ENCODE measurements at places on chromosomes 1 and 21. TPM values are rescaled to one million over a fixed set of nuclear protein-coding genes. Genes with fewer than 3 reads are reported as not detected.

DNA sequence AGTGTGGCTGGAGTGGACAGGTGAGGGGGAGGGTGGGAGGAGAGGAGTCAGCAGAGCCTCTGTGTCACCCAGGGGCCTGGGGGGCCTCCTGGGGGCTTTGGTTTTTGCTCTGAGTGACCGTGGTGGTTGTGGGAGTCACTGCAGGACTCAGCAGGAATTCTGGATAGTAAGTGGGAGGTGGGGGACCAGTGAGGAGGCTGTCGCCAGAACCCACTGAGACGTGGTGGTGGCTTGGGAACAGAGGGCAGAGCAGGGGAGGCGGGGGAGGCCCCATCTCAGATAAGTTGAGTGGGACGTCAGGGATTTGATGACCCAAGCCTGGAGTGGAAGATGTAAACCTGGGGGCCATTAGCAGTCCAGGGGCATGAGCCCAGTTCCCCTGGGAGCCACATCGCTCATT is 123.2 kb upstream of the WNT4 start:
- no peaks in the 10 kb centered on the region for H3K36me3 ChIP-seq
- H3K4me3 ChIP-seq: no peak overlapping the region
- no peaks in the 10 kb centered on the region for H3K27me3 ChIP-seq

GRCh38 chr1:179311149-179311700 is 17.6 kb downstream of the SOAT1 start:
- no peak overlapping the region for H3K27ac ChIP-seq
- no peaks in the 10 kb centered on the region for H3K27me3 ChIP-seq
- no peak overlapping the region for H3K4me3 ChIP-seq
- H3K4me1 ChIP-seq: no peaks in the 10 kb centered on the region

GRCh38 chr1:81801651-81802456 is 1.1 kb downstream of the ADGRL2 start:
- H3K4me3 ChIP-seq: peak overlapping the region; percentile 32
- H3K27me3 ChIP-seq: no peaks in the 10 kb centered on the region
- no peak overlapping the region for H3K27ac ChIP-seq
- no peaks in the 10 kb centered on the region for H3K36me3 ChIP-seq
- no peaks in the 10 kb centered on the region for H3K4me1 ChIP-seq

Gene FAM151A
- 21.4 TPM for total RNA-seq

GRCh38 chr1:16275591-16275990 is 38.6 kb upstream of the CPLANE2 start:
- no peaks in the 10 kb centered on the region for H3K4me1 ChIP-seq
- no peak overlapping the region for H3K4me3 ChIP-seq
- H3K27me3 ChIP-seq: no peaks in the 10 kb centered on the region

GRCh38 chr1:26203642-26204318 is 13.4 kb downstream of the CATSPER4 start:
- H3K27me3 ChIP-seq: no peaks in the 10 kb centered on the region
- no peaks in the 10 kb centered on the region for H3K4me1 ChIP-seq
- H3K4me3 ChIP-seq: no peak overlapping the region

DNA sequence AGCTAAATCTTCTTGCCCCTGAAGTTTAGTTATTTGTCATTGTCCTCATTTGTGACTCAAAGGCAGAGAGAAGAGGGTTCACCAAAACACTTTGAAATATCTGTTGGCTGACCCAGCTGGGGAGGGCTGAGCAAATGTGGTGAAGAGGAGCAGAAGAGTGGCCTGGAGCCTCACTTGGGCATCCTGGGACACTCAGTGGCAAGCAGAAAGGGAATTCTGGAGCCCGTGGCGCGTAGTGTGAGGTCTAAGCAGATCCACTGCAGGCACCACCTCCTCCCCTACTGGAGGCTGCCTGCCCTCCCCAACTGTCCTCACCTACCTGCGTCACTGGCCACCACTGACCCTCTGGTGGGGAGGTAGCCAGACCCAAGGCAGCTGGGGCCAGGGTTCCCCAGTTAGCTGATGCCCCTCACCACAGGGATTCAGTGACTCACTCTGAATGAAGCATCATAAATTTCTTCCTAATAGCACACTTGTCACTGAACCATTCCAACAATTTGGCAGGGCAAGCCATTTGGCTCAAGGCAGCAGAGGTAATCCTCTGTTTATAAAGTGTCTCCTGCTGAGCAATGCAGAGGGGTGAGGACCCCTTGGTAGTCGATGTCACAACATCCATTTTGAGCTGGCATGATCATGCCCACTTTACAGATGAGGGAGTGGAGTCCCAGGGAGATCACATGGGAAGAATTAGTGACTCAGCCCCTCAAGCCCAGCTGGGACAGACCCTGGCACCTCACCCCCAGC is 80.3 kb downstream of the NENF start:
- peaks cover 6% of the 10 kb centered on the region for H3K4me1 ChIP-seq
- H3K27ac ChIP-seq: no peak overlapping the region
- H3K4me3 ChIP-seq: no peak overlapping the region
- no peaks in the 10 kb centered on the region for H3K36me3 ChIP-seq
- no peak for DNase-seq
- no peaks in the 10 kb centered on the region for H3K27me3 ChIP-seq

DNA sequence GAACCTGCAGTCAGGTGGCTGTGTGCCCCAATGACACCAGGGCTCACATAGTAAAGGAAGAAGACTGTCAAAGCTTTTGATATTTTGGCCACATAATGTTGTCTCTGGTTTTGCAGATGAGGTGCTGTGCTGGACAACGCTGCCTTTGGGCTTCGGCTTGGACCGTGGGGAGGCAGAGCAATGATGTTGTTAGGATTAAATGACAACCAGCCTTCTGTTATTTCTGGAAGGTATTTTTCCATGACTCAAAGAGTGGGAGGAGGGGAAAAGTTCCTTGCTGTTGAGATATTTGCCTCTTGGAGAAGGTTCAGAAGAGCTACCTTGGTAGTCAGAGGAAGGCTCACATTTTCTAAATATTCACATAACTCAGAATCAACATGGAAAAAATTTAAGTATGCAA is 187.3 kb upstream of the GALNT2 start:
- no peak overlapping the region for H3K27ac ChIP-seq
- H3K4me1 ChIP-seq: no peaks in the 10 kb centered on the region
- DNase-seq: no peak

Gene CROCC
- 9.1 TPM for total RNA-seq

Gene PSMG1
- 86.2 TPM for total RNA-seq

Gene SLC16A4
- total RNA-seq: 7.6 TPM

DNA sequence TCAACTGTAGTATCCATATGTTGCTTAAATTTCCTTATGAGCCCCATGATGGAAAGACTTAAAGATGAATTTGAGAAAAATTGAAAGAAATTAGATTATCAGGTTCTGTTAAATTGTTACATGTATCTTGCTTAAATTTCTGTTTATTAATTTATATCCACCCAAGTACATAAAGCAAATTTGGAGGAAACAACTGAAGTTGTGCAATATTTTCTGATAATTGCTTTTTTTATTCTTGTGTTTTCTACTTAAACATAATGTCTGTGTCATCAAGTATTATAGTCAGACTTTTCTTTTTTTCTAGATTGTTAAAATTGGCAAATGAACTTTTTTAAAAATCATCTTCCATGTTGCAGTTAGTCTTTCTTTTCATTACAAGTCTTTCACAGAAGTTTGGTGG is 36.8 kb downstream of the RNF11 start:
- no peaks in the 10 kb centered on the region for H3K4me1 ChIP-seq
- H3K27me3 ChIP-seq: no peaks in the 10 kb centered on the region
- no peaks in the 10 kb centered on the region for H3K36me3 ChIP-seq
- DNase-seq: no peak
- no peak overlapping the region for H3K27ac ChIP-seq

DNA sequence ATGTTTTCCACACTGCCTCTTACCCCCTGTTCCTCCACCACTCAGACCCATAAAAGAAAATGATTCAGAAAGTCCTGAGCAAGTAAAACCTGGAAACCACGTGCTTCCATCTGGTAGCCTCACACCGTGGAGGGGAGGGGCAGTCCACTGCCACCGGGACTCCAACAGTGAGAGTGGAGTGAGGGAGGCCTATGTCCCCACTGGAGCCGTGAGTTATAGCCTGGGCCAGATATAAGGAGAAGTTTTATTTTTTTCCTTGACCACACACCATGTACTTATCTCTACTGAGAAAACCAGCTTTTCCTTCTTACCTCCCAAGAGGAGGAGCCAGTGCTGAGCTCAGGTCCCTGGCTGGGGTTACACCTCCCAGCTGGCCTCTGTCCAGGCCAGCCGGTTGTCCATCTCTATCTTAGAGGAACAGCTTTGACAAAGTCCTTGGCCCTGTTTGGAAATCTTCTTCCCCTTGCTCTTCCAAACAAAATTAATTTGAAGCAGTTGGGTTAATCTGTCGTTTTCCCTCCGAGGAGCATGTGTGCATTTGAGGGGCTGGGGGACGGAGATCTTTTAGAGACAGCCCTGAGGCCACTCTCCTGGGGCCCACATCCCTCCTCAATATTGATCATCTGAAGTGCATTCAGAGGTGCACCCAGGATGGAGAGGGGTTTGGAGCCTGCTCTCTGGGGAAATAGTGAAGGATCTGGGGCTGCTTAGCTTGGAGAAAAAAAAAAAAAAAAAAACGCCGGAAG is 49.1 kb upstream of the SERBP1 start:
- H3K27ac ChIP-seq: no peak overlapping the region
- no peak overlapping the region for H3K4me3 ChIP-seq
- no peaks in the 10 kb centered on the region for H3K36me3 ChIP-seq
- no peak for DNase-seq
- H3K27me3 ChIP-seq: no peaks in the 10 kb centered on the region

DNA sequence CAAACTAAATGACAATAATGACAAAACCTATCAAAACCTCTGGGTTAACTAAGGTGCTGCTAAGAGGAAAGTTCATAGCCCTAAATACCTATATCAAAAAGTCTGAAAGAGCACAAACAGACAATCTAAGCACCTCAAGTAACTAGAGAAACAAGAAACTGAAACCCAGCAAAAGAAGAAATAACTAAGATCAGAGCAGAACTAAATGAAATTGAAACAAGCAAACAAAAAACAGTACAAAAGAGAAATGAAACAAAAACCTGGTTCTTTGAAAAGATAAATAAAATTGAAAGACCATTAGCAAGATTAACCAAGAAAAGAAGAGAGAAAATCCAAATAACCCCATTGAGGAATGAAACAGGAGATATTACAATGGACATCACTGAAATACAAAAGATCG is 44.8 kb upstream of the KIAA0040 start:
- no peaks in the 10 kb centered on the region for H3K4me1 ChIP-seq
- H3K27me3 ChIP-seq: no peaks in the 10 kb centered on the region
- H3K27ac ChIP-seq: no peak overlapping the region
- no peak for DNase-seq
- H3K36me3 ChIP-seq: no peaks in the 10 kb centered on the region

Gene LRRC71
- not detected for total RNA-seq

Gene RHD
- not detected for total RNA-seq

GRCh38 chr21:21973806-21974205 is 975.6 kb downstream of the NCAM2 start:
- H3K27me3 ChIP-seq: no peaks in the 10 kb centered on the region
- no peak for DNase-seq
- no peaks in the 10 kb centered on the region for H3K36me3 ChIP-seq
- no peaks in the 10 kb centered on the region for H3K4me1 ChIP-seq

Gene SMCP
- total RNA-seq: not detected

- peaks cover 59% of the 10 kb centered on the region for H3K4me1 ChIP-seq
- H3K27ac ChIP-seq: peak overlapping the region; percentile 97
- no peaks in the 10 kb centered on the region for H3K27me3 ChIP-seq
- no peak overlapping the region for H3K4me3 ChIP-seq
- DNase-seq: peak; percentile 67
- no peaks in the 10 kb centered on the region for H3K36me3 ChIP-seq
Observed at GRCh38 chr1:201501812-201502510, 5.0 kb downstream of the CSRP1 start.

GRCh38 chr1:1137256-1138045 is 21.6 kb upstream of the C1orf159 start:
- H3K36me3 ChIP-seq: no peaks in the 10 kb centered on the region
- no peak for DNase-seq
- H3K27ac ChIP-seq: no peak overlapping the region
- peak overlapping the region; percentile 44 for H3K4me3 ChIP-seq
- H3K4me1 ChIP-seq: peaks cover 6% of the 10 kb centered on the region

Gene PHLDA3
- total RNA-seq: 10.5 TPM

Gene LCE1E
- total RNA-seq: not detected

GRCh38 chr1:2544875-2545640 is 11.1 kb upstream of the TNFRSF14 start:
- H3K27ac ChIP-seq: no peak overlapping the region
- H3K36me3 ChIP-seq: no peaks in the 10 kb centered on the region
- DNase-seq: no peak

Data from Caco-2 (cell line).